ENCODE measurements at places on chromosomes 7 and 10.

- DNase-seq: no peak
Observed at GRCh38 chr10:69709366-69709941, 79.4 kb downstream of the FAM241B start.

GRCh38 chr10:28714401-28715053 lies 37.2 kb downstream of the BAMBI start:
- no peak for DNase-seq

GRCh38 chr7:73504920-73505319 lies 17.2 kb downstream of the BAZ1B start:
- no peak for DNase-seq

- DNase-seq: peak; percentile 68
Observed at GRCh38 chr7:94395141-94396036, 694 bp downstream of the COL1A2 start.

- no peak for DNase-seq
Observed at GRCh38 chr7:53326634-53327033, 291.2 kb downstream of the POM121L12 start.

- no peak for DNase-seq
Observed at GRCh38 chr10:100749059-100749308, 3.6 kb downstream of the PAX2 start.

DNA sequence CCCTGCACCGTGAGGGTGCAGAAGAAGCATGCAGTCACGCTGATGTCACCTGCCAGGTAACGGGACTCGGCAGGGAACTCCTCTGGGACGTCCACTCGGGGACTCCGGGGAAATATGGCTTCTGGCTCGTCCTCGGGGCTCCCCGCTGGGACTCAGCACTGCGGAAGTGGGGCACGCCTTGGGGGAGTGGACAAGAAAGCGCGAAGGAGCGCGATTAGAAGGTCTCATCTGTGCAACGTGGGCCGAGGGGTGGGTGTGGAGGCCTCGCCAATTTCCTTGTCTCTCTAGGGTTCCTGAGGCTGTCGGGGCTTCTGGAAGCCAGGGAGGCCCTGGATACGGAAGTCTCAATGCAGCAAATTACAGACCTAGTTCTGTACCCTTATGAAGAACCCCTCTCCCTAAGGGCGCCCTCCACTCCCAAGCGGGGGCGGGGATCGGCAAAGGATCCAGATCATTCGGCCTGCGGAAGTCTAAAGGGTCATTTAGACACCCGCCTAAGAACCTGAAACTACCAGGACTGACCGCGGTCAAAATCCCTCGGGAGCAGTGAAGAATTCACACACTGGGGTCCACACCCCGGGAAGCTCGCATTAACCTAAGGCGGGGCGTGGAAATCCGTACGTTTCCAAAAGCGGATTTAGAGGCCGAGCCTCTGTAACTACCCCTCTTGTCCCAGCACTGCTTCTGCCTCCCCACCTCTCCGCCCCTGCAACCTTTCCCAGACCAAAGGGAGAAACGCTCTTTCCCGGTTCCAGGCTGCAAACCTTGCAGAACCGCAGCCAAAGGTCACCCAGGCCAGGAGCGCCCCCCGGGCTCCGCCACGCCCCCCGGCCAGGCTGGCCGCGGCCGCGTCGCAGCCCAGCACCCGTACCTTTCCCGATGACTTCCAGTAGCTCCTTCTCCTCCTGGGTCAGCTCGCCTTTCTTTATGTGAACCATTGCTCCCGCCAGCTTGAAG lies 640 bp downstream of the ANKMY2 start:
- DNase-seq: no peak

GRCh38 chr10:7525314-7526016 lies 114.6 kb upstream of the SFMBT2 start:
- DNase-seq: no peak

- no peak for DNase-seq
Observed at GRCh38 chr7:79790656-79791262, 337.3 kb upstream of the MAGI2 start.
